ENCODE measurements at places on chromosomes 7 and 10. TPM values are rescaled to one million over a fixed set of nuclear protein-coding genes. Genes with fewer than 3 reads are reported as not detected.

- H3K36me3 ChIP-seq = no peaks in the 10 kb centered on the region
- no peak for DNase-seq
- no peak overlapping the region for H3K4me3 ChIP-seq
- no peak overlapping the region for H3K27ac ChIP-seq
- H3K4me1 ChIP-seq = no peaks in the 10 kb centered on the region
These were observed 233.8 kb upstream of the PPP2R2D start for GRCh38 chr10:131667047-131667446.

- DNase-seq = no peak
- H3K27me3 ChIP-seq = peaks cover 1% of the 10 kb centered on the region
- H3K4me3 ChIP-seq = no peak overlapping the region
- no peaks in the 10 kb centered on the region for H3K36me3 ChIP-seq
These were observed 465.6 kb downstream of the PLXNA4 start for GRCh38 chr7:132110692-132111091.

SLC29A4 gene
- 2.5 TPM for total RNA-seq

- H3K4me1 ChIP-seq = no peaks in the 10 kb centered on the region
- H3K27ac ChIP-seq = no peak overlapping the region
- H3K36me3 ChIP-seq = peaks cover 2% of the 10 kb centered on the region
- H3K4me3 ChIP-seq = no peak overlapping the region
These were observed 117.3 kb downstream of the FAM53B start for GRCh38 chr10:124626759-124627380.

DNA sequence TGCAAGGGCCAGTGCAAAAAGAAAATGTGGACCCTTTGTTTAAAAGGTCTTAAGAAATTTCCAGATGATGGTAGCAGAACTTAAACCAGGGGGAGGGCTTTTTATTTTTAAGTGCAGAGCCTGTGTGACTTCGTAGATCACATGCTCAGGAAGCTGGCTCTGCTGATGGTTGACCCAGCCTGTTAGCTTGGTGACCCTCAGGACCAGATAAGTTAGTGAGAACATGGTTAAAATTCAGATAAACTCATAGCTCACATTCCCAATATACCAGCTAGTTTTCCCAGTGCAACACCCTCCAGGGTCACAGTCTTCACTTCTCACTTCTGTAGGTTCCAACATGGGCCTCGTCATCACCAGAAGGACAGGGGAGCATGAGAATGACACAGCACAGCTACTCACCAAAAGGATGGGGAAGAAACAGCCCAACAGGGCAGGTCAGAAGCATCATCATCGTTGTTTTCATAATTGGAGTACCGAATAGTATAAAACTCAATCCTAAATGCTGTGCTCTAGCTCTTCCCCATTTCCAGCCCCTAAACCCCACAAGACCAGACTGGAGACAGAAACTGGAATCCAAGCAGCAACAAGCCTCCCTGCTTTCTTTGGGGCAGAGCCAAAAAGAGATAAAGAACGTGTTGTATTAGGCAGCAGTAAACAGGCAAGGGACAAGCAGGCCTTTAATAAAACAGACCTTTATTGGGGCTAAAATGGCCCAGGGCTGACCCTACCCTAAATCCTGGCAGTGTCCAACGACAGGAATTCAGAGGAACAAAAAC, 102.2 kb upstream of the ANKRD1 start:
- no peaks in the 10 kb centered on the region for H3K27me3 ChIP-seq
- DNase-seq = no peak
- H3K36me3 ChIP-seq = no peaks in the 10 kb centered on the region
- H3K27ac ChIP-seq = no peak overlapping the region
- peaks cover 3% of the 10 kb centered on the region for H3K4me1 ChIP-seq

C10orf67 gene
- 0.18 TPM for total RNA-seq

- H3K27ac ChIP-seq = no peak overlapping the region
- H3K4me3 ChIP-seq = no peak overlapping the region
- no peaks in the 10 kb centered on the region for H3K36me3 ChIP-seq
These were observed 114.5 kb downstream of the PTPN20 start for GRCh38 chr10:47025540-47026300.

CPA2 gene
- not detected for total RNA-seq

DNA sequence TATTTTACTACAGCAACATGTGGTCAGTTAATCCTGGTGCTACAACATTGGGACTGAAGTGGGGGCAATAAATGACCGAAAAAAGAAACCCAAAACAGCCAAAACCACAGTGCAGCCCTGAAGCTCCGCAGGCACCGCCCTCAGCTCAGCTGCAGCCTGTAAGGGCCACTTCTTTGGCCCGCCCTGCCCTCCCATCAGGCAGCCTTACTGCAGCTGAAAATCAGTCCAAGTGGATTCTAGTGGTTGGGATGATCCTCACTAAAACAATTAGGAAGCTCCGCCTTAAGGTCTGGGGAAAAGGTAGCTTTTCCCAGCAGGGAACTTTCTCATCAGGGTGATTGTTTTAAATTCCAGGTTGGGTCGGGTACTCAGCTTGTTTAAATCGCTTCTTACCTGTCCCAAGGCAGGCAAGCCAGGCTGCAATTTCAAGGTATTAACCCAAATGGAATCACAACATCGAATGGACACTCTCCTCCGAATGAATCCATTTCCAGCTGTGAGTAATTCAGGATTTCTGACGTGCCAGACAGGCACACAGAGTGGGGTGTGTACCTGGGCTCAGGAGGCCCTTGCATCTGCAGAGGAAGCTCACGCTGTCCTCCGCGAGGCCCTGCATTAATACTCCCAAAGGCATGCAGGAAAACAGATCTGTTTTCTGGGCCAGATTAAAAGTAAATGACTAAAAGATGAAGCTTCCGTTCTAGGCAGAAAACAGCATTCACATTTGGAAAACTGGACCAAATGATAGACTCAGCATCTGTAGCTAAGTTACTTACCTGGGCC, 104.3 kb downstream of the CREB5 start:
- H3K36me3 ChIP-seq = no peaks in the 10 kb centered on the region
- no peak overlapping the region for H3K4me3 ChIP-seq
- H3K27me3 ChIP-seq = no peaks in the 10 kb centered on the region
- no peak overlapping the region for H3K27ac ChIP-seq

GRCh38 chr7:36344622-36345021, 45.0 kb upstream of the ANLN start:
- H3K4me1 ChIP-seq = peaks cover 2% of the 10 kb centered on the region
- H3K4me3 ChIP-seq = no peak overlapping the region
- H3K36me3 ChIP-seq = no peaks in the 10 kb centered on the region
- no peak for DNase-seq
- H3K27ac ChIP-seq = no peak overlapping the region

DNA sequence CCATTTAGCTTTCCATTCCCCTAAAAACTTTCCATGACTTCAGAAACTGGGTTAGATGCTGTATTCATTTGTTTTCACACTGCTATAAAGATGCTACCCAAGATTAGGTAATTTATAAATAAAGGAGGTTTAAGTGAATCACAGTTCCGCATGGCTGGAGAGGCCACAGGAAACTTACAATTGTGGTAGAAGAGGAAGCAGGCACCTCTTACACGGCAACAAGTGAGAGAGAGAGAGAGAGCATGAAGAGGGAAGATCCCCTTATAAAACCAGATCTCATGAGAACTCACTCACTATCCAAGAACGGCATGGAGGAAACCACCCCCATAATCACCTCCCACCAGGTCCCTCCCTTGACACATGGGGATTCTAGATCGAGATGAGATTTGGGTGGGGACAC, 336.8 kb downstream of the TFEC start:
- H3K27me3 ChIP-seq = no peaks in the 10 kb centered on the region
- no peak overlapping the region for H3K27ac ChIP-seq
- no peak for DNase-seq
- H3K4me3 ChIP-seq = no peak overlapping the region
- H3K4me1 ChIP-seq = no peaks in the 10 kb centered on the region
- H3K36me3 ChIP-seq = no peaks in the 10 kb centered on the region

DNA sequence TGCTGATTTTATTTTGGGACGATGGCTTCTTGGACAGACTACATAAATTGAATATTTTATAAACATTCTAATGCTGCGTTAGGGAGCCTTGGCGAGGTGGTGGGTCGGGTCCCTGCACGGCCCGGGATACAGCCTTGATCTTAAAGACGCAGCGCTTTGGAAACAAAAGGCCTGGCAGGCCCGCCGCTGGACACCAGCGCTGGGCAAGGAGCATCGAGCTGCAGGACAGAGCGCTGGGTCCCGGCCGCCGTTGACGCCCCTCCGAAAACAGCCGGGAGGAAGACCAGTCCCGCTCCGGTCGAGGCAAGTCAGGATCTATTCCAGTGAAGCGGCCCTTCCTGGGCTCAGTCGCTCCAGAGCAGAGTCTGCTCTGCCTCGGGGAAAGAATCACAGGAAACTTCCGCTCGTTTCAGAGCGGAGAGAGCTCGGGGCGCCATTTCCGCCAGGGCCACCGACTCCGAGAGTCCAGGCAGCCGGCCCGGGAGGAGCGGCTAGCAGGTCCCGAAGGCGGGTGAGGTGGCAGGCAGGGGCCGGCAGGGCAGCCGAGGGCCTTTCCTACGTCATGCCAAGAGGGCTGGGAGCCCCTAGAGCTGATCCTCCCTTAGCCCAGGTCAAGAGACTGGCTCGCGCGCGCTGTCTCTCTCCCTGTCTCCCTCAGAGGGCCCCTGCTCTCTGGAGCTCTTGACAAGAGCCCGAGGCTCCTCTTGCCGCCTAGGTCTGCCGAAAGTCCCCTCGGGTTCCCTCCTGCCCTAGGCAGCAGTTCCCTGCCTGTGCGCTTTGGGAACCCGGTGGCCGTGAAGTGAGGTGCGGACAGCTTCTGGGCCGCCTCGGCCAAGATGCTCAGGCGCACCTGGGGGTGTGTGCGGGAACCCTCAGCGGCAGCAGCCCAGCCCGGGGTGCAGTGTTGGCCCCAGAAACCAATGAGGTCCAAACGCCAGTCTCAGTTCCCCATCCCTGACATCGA, 1.4 kb upstream of the DRGX start:
- no peaks in the 10 kb centered on the region for H3K4me1 ChIP-seq
- H3K27ac ChIP-seq = no peak overlapping the region
- H3K27me3 ChIP-seq = peaks cover 69% of the 10 kb centered on the region
- DNase-seq = no peak

GRCh38 chr7:1290679-1291356, 58.1 kb downstream of the UNCX start:
- peak overlapping the region; percentile 24 for H3K4me3 ChIP-seq
- H3K27ac ChIP-seq = no peak overlapping the region
- peaks cover 66% of the 10 kb centered on the region for H3K27me3 ChIP-seq
- H3K4me1 ChIP-seq = no peaks in the 10 kb centered on the region
- no peaks in the 10 kb centered on the region for H3K36me3 ChIP-seq
- DNase-seq = no peak

- H3K4me3 ChIP-seq = peak overlapping the region; percentile 28
- DNase-seq = no peak
- H3K36me3 ChIP-seq = no peaks in the 10 kb centered on the region
- H3K27me3 ChIP-seq = no peaks in the 10 kb centered on the region
- peaks cover 17% of the 10 kb centered on the region for H3K4me1 ChIP-seq
These were observed 541 bp upstream of the PFKFB3 start for GRCh38 chr10:6202098-6202683.

DNA sequence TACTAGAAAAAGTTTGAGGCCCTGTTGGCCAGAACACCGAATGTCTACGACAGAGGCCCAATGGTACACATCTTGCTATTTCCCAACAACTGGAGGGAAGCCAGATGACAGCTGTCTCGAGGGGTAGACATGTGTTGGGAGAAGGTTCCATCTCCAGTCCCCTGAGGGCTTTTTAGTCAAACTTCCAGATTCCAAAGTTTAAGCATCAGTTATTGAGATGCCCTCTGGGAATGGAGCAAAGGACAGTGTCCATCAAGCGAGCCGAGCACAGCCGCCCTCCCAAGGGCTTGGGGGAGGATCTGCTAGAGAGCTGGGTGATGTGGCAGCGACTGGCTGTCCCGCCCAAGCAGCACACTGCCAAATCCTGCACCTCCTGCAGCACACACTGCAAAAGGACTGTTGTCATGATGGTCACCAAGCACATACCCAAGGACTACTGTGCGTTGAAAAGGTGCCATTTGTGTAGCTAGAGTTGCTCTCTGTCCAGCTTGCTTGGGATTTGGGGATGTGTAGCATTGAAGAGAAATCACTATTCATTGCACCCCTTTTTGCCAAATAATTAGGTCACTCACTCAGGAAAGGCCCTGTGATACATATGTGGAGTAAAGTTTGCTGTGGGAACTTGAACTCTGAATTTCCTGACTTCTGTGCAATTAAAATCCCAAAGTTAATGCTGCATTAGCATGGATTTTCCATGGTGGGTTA, 164.6 kb downstream of the TRIL start:
- no peaks in the 10 kb centered on the region for H3K36me3 ChIP-seq
- no peaks in the 10 kb centered on the region for H3K4me1 ChIP-seq
- H3K4me3 ChIP-seq = no peak overlapping the region
- no peaks in the 10 kb centered on the region for H3K27me3 ChIP-seq

LLCFC1 gene
- not detected for total RNA-seq

- no peak overlapping the region for H3K27ac ChIP-seq
- H3K36me3 ChIP-seq = no peaks in the 10 kb centered on the region
- H3K4me1 ChIP-seq = no peaks in the 10 kb centered on the region
- no peak overlapping the region for H3K4me3 ChIP-seq
- DNase-seq = no peak
These were observed 87.6 kb upstream of the CCDC6 start for GRCh38 chr10:59993931-59994330.

MUC12 gene
- total RNA-seq = not detected

NAPEPLD gene
- total RNA-seq = 3.4 TPM

GRCh38 chr10:4125776-4126175, 340.8 kb upstream of the KLF6 start:
- no peaks in the 10 kb centered on the region for H3K36me3 ChIP-seq
- H3K4me1 ChIP-seq = peaks cover 3% of the 10 kb centered on the region
- no peak overlapping the region for H3K27ac ChIP-seq
- DNase-seq = no peak
- no peaks in the 10 kb centered on the region for H3K27me3 ChIP-seq

- peak; percentile 79 for DNase-seq
- no peaks in the 10 kb centered on the region for H3K27me3 ChIP-seq
- H3K4me1 ChIP-seq = peaks cover 9% of the 10 kb centered on the region
- H3K36me3 ChIP-seq = no peaks in the 10 kb centered on the region
- H3K27ac ChIP-seq = peak overlapping the region; percentile 53
These were observed 1.4 kb upstream of the CUX1 start for GRCh38 chr7:101815826-101816594.

UNC5B gene
- 1.6 TPM for total RNA-seq

- H3K4me1 ChIP-seq = no peaks in the 10 kb centered on the region
- DNase-seq = no peak
- H3K36me3 ChIP-seq = no peaks in the 10 kb centered on the region
- no peak overlapping the region for H3K4me3 ChIP-seq
- H3K27me3 ChIP-seq = no peaks in the 10 kb centered on the region
These were observed 1456.1 kb downstream of the GATA3 start for GRCh38 chr10:9510626-9511025.

GRCh38 chr7:140625908-140626868, 14.4 kb downstream of the DENND2A start:
- peak; percentile 100 for DNase-seq
- H3K27ac ChIP-seq = peak overlapping the region; percentile 80
- H3K4me3 ChIP-seq = no peak overlapping the region
- H3K27me3 ChIP-seq = no peaks in the 10 kb centered on the region
- H3K4me1 ChIP-seq = peaks cover 19% of the 10 kb centered on the region

- no peak overlapping the region for H3K27ac ChIP-seq
- H3K4me1 ChIP-seq = no peaks in the 10 kb centered on the region
- peaks cover 6% of the 10 kb centered on the region for H3K27me3 ChIP-seq
- peak; percentile 11 for DNase-seq
These were observed 18.6 kb upstream of the RAPGEF5 start for GRCh38 chr7:22375359-22376048.

GRCh38 chr7:44072364-44073231, 7.2 kb upstream of the PGAM2 start:
- peaks cover 36% of the 10 kb centered on the region for H3K36me3 ChIP-seq
- peak; percentile 84 for DNase-seq
- no peak overlapping the region for H3K27ac ChIP-seq
- H3K4me1 ChIP-seq = peaks cover 12% of the 10 kb centered on the region
- H3K27me3 ChIP-seq = no peaks in the 10 kb centered on the region

- no peaks in the 10 kb centered on the region for H3K27me3 ChIP-seq
- no peaks in the 10 kb centered on the region for H3K4me1 ChIP-seq
- no peak overlapping the region for H3K4me3 ChIP-seq
These were observed 119.9 kb downstream of the PLXNA4 start for GRCh38 chr7:132456418-132456817.
